Amniotic stem cell (primary cell): ENCODE measurements at places on chromosomes 13 and 19.

GRCh38 chr19:9535934-9536333 is 2.5 kb downstream of the ZNF426 start:
- no peak for DNase-seq

DNA sequence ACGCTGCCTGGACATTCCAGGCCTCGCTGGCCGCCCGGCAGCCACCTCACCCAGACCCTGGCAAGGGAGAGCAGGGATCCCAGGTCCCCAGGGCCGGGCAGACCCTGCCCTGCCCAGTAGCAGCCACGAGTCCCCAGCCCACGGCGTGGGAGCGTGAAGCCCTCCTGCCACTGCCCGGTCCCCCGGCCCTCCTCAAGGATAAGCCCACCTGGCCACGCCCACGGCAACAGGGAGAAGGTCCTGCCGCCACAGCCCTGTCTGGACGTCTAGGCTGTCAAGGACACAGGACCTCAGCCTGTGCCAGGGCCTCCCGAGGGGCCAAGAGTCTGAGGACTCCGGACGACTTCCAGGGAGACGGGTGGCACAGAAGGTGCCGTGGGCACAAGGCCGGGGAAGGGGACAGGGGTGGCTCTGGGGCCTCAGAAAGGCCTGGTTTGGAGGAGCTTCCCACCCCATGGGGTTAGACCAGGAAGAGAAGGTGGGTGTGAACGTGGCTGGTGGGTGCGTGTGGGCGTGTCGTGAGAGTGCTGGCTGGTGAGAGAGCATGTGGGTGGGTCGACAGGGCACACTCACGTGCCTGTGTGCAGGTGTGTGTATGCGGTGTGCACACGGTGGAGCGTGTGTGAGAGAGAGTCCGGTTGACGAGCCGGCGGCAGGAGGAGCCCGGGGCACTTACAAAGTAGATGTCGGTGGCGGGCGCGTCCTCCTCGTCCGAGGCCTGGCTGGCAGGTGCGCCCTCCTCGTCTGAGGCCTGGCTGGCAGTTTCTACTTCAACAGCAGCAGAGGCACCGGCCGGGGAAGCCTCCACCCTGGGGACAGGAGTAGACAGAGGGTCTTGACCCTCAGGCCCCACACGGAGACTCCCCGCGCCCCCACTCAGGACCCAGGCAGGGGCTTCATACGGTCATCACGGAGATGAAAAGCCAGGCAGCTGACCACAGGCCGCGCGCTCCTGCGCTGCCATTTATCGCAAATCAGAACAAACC is 11.9 kb upstream of the CACTIN start:
- no peak for DNase-seq

- DNase-seq, result no peak
Observed at GRCh38 chr13:42924344-42924743, 67.7 kb downstream of the EPSTI1 start.

- no peak for DNase-seq
Observed at GRCh38 chr13:96822895-96823294, 171.4 kb downstream of the OXGR1 start.

DNA sequence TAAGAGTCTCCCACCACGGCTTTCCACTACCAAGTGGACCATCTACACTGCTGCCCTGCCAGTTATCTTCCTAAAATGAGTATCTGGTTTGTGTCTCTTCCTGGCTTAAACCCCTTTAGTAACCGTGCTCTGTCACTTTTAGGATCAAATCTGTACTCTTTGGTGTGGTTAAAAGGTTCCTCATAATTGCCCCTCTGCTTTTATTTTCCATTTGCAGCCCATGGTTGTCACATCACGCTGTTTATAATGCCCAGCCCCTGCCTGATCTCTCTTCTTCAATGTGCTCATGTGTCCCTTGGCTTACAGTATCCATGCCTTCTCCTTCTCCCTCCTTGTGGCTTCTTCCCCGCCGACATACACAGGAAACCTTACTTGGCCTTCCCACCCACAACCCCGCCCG is 100.1 kb downstream of the DGKH start:
- DNase-seq, result no peak

DNA sequence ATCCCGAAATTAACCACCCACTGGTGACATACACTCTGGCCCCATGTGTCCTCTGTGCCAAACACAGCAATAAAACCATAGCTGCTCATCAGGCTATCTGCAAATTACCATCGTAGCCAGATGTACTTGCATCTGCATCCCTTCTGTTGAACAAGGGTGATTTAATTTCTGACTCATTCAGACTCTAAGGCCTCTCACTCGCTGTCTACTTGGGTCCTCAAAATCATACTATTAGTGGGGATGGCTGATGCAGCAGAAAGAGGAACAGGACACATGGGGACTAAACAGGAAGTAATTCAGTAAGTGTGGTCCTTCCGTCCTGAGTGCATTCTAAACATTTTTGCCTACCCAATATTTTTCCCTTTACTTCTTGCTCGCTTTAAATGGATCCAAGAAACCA is 2275.0 kb upstream of the PCDH20 start:
- DNase-seq, result no peak

- peak; percentile 76 for DNase-seq
Observed at GRCh38 chr13:36275190-36276002, 22.2 kb downstream of the CCDC169 start.

GRCh38 chr13:44280456-44280855 is 93.2 kb upstream of the SERP2 start:
- peak; percentile 22 for DNase-seq

DNA sequence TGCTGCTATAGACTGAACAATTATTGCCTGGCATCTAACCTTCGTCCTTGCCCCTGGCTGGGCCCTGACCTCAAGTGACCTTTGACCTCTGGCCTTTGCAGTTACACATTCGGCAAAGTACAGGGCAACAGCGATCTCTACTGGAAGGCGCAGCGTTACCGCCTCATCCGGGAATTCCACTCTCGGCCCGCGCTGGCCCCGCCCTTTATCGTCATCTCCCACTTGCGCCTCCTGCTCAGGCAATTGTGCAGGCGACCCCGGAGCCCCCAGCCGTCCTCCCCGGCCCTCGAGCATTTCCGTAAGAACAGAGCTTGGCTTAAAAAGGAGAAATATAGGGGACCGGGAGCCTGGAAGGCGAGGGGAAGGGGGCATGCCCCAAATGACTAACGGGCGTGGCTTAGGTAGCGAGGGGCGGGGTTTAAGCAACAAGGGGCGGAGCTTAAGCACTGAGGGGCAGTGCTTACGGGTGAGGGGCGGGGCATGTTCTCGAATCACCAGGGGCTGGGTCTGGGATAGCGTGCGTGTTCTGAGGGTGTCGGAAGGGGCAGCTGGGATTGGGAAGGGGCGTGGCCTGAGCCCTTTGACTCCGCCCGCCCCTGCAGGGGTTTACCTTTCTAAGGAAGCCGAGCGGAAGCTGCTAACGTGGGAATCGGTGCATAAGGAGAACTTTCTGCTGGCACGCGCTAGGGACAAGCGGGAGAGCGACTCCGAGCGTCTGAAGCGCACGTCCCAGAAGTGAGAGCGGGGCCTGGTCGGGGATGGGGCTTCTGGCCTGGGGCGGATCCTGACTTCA is 52.7 kb downstream of the TRPM4 start:
- DNase-seq, result no peak

DNA sequence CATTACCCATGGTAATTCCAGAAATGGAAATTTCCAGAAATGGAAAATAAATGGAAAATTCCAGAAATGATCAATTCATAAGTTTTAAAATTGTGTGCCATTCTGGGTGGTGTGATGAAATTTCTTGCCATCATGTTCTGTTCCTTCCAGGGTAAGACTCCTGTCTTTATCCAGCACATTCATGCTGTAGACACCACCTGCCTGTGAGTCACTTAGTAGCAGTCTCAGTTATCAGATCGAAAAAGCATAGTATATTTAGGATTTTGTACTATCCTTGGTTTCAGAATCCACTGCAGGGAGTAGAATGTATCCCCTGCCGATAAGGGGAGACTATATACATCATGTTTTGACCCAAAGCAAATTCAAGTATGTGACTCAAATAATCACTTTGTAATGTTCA is 26.7 kb upstream of the CSNK1A1L start:
- no peak for DNase-seq

GRCh38 chr13:33186861-33187291 is 98.7 kb downstream of the STARD13 start:
- DNase-seq, result no peak

GRCh38 chr19:2663920-2664571 is 38.4 kb downstream of the GNG7 start:
- DNase-seq, result no peak

DNA sequence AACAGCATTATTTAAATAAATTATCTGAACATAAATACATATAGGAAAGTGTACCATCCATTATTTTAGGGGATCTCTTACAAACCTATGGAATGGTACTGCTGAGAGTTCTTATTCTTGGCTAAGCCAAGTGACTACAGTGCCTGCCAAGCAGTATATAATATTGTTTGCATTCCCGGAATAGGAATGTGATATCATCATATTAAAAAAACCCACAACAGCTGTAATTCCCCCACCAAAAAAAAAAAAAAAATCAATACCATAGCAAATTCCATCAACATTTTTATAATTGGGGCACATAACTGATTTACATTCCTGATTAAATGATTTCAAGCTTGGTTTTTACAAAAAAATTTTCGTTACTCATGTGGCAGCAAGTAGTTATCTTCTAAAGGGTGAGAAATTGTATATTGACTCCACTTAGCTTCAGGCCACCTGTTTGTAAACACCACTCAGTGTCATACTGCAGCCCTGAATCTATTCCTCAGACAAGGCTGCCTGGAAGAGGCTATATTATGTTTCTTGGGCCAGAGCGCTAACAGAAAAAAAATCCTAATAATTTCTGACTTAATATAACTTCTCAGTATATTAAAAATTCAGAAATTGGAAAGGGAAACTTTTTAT is 278.1 kb downstream of the DNAJC15 start:
- no peak for DNase-seq

DNA sequence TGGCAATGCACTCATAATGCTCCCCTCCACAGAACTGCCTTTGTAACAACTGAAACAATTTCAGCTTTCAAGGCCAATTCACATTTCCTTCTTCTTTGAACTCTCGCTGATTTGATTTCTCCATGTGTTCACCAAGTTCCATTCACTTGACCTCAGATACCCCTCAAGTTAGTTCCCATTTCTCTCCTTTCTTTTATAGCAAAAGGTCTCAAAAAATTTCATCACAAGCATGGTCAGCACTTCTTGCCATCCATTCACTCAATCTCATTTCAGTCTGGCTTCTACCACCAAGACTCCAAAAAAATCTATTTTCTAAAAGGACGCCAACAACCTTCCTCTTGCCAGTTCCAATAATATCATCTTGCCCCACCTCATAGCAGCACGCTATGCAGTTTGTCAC is 135.7 kb downstream of the DIAPH3 start:
- no peak for DNase-seq

- DNase-seq, result peak; percentile 44
Observed at GRCh38 chr13:51453207-51453958, 547 bp upstream of the INTS6 start.

DNA sequence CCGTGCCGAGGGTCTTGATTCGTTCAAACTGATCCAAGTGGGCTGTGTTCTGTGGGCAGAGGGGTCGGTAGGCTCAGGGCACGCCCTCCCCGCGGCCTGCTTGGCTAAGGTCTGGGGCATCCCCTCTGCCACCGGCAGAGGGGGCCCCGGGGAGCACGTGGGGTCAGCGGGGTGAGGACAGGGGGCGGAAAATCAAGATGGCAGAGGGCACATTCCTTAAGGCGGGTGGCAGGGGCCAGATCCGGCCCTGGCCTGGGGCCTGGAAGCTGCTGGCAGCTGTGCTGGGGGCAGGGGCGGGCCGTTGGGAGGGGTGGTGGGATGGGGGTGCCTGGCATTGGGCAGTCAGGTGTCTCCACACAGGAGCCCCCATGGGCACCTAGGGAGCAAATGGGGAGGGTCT is 10.7 kb downstream of the PRKACA start:
- no peak for DNase-seq

DNA sequence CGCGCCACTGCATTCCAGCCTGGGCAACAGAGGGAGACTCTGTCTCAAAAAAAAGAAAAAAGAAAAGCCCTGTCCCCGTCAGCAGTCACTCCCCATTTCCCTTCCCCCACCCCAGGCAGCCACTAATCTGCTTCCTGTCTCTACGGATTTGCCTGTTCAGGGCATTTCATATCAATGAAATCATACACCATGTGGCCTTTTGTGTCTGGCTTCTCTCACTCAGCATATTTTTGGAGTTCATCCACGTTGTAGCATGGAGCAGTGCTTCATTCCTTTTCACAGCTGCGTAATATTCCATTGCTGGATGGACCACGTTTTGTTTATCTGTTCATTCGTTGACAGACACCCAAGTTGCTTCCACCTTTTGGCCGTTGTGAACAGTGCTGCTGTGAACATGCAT is 36.1 kb upstream of the KLF2 start:
- DNase-seq, result no peak

- DNase-seq, result no peak
Observed at GRCh38 chr13:40920826-40921225, 98.3 kb downstream of the ELF1 start.

DNA sequence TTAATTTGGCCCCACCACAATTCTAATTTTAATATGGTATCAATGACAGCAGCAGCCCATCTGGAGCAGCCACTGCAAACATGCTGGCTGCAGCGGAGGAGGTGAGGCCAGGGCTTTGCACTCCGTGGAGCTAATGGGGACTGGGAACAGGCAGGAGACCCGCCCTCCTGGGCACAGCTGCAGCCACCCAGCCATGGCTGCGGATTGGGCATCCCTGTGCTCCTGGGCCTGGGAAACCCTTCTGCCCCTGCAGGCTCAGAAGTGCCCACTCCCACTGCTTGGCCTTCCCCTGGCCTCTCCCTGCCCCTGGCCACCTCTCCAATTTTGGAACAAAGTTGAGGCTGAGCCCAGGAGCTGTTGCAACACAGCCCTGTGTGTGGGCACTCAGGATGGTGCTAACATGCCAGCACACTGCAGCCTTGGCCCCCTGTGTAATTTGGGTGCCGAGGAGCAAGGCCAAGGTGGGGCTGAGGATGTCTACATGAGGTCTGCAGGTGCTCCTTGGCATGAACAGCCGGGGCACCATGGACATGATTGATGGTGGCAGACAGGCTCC is 123.6 kb downstream of the PCDH9 start:
- no peak for DNase-seq

- DNase-seq, result no peak
Observed at GRCh38 chr13:105519771-105520170, 1015.7 kb downstream of the EFNB2 start.

DNA sequence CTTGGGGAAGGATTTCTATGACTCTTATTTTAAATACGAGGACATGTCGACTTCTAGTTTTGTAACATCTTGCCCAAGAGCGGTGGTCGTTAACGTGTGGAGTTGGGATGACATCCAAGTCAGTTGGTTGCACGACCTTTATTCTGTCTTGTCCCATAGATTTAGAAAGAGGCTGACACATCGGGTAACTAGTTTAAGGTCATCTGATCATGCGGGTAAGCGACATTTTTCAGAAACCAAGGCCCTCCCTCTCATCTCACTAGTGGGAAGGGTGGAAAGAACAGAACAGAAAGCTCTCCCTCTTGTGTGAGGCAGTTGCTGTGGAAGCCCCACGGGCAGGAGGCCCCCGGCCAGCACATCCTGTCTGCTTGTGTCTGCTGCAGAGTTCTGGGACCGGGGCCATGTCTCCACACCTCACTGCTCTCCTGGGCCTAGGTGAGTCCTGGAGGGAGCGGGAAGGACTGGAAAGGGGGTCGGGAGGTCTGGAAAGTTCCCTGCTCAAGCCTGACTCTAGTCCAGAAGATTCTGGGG is at the start of gene LAIR2:
Gene LAIR2 (plus strand): TSS at position 314 of the 531 bp plus-strand sequence. CDS start 88 bp downstream, at position 402.
- DNase-seq, result no peak

- DNase-seq, result no peak
Observed at GRCh38 chr19:54178581-54179261, 5.8 kb upstream of the TMC4 start.
